ENCODE measurements at places on chromosomes 13 and 19. TPM values are rescaled to one million over a fixed set of nuclear protein-coding genes. Genes with fewer than 3 reads are reported as not detected.

Gene OR4F17
- not detected for total RNA-seq

Gene CATSPERD
- not detected for total RNA-seq

Gene SIGLEC7
- total RNA-seq = not detected

Gene HSPB6
- 0.37 TPM for total RNA-seq

Gene RNF113B
- total RNA-seq = not detected

Gene FPR2
- total RNA-seq = not detected

Gene KLK12
- total RNA-seq = not detected

- DNase-seq = no peak
Observed at GRCh38 chr13:41365631-41366030, 54.6 kb downstream of the NAA16 start.

DNA sequence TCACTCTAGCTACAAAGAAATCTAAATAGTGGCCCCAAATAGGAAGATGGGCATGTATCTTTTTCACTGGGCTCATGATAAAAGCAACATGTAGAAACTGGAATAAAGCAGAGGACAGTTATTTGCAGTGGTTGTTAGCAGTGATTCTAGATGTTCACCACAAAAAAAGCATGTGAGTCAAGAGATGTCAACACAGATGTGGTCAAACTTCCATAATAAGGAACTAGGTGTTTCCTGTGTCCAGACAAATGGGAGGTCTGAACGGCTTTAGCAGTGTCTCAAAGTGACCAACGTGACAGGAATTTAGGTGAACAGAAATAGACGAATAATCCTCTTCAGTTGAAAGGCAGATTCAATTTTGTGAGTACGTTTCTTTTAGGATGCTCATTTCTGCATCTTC, 162.7 kb downstream of the TBC1D4 start:
- no peak for DNase-seq

DNA sequence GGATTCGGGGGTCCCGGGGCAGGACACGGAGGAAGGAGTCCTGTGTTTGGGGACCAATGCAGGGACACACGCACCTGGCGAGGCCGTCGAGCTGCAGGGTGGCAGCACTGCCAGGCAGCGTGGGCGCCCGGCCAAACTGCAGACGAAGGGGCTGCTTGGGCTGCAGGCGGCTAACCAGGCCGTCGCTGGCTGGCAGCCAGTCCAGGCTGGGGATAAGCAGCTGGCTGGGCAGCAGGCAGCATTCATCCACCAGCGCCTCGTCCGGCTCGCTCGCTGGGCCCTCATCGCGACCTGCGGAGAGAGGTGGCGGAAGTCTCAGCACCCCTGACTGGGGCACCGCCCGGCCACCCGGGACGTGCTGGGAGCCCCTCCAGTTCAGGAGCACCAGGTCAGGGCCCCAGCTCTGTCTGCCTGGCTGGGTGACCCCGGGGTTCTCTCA, 11.5 kb downstream of the CFD start:
- DNase-seq = no peak

DNA sequence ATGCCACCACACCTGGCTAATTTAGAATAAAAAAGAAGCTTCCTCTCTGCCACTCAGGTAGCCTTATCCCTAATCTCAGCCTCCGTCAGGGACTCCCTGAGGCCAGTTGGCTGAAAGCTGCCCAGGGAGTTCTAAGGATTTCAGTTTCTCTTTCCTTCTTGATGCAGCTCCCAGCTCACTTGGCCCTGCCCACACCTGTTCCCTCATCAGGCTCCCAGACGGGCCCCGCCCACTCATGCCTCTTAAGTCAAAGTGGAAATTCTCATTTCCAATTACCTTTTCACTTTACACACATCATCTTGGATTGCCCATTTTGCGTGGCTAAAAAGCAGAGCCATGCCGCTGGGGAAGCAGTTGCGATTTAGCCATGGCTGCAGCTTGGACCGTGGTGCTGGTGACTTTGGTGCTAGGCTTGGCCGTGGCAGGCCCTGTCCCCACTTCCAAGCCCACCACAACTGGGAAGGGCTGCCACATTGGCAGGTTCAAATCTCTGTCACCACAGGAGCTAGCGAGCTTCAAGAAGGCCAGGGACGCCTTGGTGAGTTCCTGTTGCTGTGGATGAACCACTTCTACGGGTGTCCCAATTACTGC, at the start of gene IFNL1:
IFNL1 (plus strand) TSS at position 353 of the 591 bp plus-strand sequence; CDS start at position 368, 15 bp downstream.
- DNase-seq = no peak

GRCh38 chr19:35845215-35846037, 6.9 kb downstream of the NPHS1 start:
- no peak for DNase-seq

GRCh38 chr19:48636859-48637448, at the start of gene DBP:
DBP (minus strand) TSS chr19:48637379; CDS start chr19:48636994, 385 bp downstream.
- no peak for DNase-seq

GRCh38 chr13:49057176-49057575, 81.5 kb downstream of the FNDC3A start:
- no peak for DNase-seq

- no peak for DNase-seq
Observed at GRCh38 chr19:46210669-46211068, 18.9 kb upstream of the IGFL1 start.

DNA sequence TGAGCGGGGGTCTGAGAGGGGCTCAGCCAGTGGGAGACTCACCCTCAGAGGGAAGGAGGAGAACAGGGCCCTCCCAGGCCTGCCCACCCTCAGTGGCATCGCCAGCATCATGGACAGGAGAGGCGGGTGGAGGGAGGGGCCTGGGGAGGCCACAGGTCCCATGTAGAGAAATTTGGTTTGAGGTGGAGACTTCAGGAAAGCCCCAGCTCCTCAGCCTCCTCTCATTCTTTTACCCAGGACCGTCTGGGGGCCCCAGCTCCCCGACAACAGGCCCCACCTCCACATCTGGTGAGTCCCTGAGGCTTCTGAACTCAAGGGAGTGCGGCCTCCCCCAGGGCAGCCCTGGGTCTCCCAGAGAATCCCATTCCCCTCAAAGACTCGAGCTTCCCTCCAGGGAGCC, 3.1 kb downstream of the LILRB1 start:
- DNase-seq = no peak

GRCh38 chr19:45104658-45105349, 11.8 kb downstream of the PPP1R37 start:
- no peak for DNase-seq

DNA sequence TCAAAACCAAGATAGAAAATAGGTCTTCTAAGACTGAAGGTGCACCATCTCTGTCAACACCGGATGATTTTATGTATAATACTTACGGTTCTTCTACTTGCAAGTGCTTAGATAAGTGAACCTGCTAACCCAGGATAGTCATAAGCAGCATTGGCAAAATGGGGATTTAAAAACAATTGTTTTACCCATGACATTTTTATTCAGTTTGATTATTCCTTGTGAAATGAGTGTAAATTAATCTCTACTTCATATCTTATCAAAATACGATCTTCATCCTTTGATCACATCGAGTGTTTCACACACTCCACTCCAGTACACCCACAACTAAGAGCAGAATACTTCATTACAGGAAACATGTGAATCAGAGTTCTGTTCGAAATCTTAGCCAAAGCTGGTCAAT, 23.0 kb upstream of the MTRF1 start:
- DNase-seq = no peak

GRCh38 chr13:32752997-32753606, 166.8 kb downstream of the PDS5B start:
- DNase-seq = no peak

DNA sequence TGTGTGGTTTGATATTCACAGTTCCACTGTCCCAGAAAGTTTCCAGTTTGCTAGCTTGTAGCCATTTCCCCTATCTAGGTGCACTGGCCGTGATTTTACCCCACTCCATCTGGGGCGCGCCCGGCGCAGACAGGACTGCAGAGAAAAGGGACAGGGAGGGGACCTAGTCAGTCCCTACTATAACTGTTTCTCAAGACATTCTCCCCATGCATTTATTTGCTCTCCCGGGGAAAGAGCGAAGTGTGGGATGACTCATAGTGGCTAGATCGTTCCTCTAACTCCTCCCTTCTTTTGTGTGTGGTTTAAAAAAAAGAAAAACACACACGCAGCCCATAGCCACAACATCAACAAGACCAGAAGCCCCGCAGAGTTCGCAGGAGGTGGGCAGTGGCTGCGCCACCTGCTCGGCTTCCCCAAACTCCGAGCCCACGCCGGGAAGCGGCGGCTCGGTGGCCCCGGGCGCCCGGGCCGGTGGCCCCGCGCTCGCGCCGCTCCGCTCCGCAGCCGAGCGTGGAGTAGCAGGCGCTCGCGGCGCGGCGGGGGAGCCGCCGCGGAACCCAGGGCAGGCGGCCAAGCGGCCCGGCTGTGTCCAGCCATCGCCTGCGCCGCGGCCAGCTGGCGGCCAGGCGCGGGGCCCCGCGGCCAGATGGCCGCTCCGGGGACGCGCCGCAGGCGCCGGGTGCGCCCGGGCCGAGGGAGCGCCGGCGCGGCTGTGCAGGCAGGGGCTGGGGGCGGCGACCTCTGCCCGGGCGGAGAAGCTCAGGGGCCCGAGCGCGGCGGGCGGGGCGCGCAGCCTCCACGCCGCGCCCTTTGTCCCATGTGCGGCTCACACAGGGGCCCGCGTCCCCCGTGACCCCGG, 653 bp downstream of the TMTC4 start:
- DNase-seq = peak; percentile 37

DNA sequence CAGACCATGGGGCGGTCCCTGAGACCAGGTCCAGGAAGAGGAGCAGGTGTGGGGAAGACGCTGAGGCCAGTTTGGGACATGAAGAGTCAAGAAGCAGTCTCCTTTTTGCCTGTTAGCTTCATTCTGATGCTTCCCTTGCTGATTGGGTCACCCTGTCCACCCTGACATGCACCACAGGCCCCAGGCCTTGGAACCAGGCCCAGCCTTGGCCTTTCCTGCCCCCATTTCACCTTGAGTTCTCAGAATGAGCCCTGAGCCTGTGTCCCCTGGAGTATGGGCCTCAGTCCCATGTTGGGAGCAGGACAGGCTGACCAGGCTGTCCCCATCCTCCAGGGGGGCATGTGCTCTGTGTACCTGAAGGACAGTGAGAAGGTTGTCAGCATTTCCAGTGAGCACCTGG, 4.9 kb upstream of the TIMM50 start:
- no peak for DNase-seq

DNA sequence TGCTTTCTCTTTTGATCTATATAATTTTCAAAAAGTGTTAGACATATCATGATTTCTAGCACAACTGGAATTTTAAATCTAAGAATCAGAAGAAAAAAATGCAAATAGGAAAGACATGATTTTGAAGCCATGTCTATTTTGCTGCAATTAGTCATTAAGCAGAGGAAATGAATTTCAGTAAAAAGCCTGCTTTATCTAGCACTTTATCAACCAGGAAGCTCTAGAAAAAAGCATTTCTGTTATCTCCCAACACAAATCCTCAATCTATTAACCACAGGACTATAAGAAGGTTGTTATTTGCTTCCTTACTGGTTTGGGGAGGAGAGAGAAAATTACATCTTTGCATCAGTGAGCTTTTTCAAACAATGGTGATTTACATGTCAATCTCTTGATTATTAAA, 716.7 kb downstream of the DIAPH3 start:
- no peak for DNase-seq

GRCh38 chr13:44449999-44450821, 76.6 kb downstream of the SERP2 start:
- DNase-seq = no peak

All from activated T-cell treated with anti-CD3 and anti-CD28 coated beads, Interleukin-2, amount 50 U/mL, for 4 hours (primary cell).